ENCODE measurements at places on chromosomes 16 and 17.

- no peaks in the 10 kb centered on the region for H3K4me1 ChIP-seq
- H3K36me3 ChIP-seq: no peaks in the 10 kb centered on the region
- H3K27me3 ChIP-seq: no peaks in the 10 kb centered on the region
- H3K4me3 ChIP-seq: no peak overlapping the region
- no peak for DNase-seq
These were observed 296.3 kb downstream of the CPPED1 start for GRCh38 chr16:12507366-12507765.

- no peak overlapping the region for H3K27ac ChIP-seq
- DNase-seq: no peak
- H3K4me1 ChIP-seq: peaks cover 13% of the 10 kb centered on the region
- H3K27me3 ChIP-seq: no peaks in the 10 kb centered on the region
These were observed 2.3 kb upstream of the IRX3 start for GRCh38 chr16:54288835-54289241.

GRCh38 chr17:71959154-71959553 lies 161.7 kb upstream of the SOX9 start:
- no peak overlapping the region for H3K27ac ChIP-seq
- no peaks in the 10 kb centered on the region for H3K36me3 ChIP-seq
- H3K4me1 ChIP-seq: no peaks in the 10 kb centered on the region
- DNase-seq: no peak

GRCh38 chr17:82301916-82302567 lies 15.4 kb downstream of the CD7 start:
- no peak overlapping the region for H3K27ac ChIP-seq
- H3K4me3 ChIP-seq: no peak overlapping the region
- DNase-seq: no peak
- peaks cover 15% of the 10 kb centered on the region for H3K4me1 ChIP-seq
- H3K27me3 ChIP-seq: no peaks in the 10 kb centered on the region
- H3K36me3 ChIP-seq: no peaks in the 10 kb centered on the region

GRCh38 chr17:29155227-29155965 lies 24.8 kb downstream of the MYO18A start:
- DNase-seq: no peak
- no peak overlapping the region for H3K27ac ChIP-seq
- H3K27me3 ChIP-seq: no peaks in the 10 kb centered on the region
- H3K4me1 ChIP-seq: peaks cover 21% of the 10 kb centered on the region

DNA sequence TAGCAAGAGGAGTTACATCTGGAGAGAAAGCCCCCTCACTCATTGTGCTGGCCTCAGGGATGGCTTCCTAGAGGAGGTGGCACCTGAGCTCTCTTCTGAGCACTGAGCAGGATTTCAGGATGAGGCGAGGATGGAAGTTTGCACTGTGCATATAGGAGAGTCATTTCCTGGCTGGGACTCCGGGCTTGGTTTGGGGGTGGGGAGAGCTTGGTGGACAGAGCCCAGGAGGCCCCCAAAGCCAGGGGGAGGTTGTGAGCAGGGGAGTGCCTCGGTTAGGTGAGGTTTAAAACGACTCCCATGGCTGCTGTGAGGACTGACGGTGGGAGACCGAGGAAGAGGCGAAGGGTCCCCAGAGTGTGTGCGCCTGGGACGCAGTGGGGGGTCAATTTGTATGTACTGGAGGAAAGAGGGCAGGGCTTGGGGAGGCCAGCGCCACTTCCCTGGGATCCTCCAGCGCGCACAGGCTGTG lies 1.2 kb downstream of the CAMKK1 start:
- H3K36me3 ChIP-seq: no peaks in the 10 kb centered on the region
- H3K4me3 ChIP-seq: no peak overlapping the region
- peaks cover 62% of the 10 kb centered on the region for H3K4me1 ChIP-seq
- DNase-seq: no peak
- peak overlapping the region; percentile 59 for H3K27ac ChIP-seq
- no peaks in the 10 kb centered on the region for H3K27me3 ChIP-seq

- no peaks in the 10 kb centered on the region for H3K27me3 ChIP-seq
- no peak overlapping the region for H3K4me3 ChIP-seq
- peaks cover 38% of the 10 kb centered on the region for H3K4me1 ChIP-seq
- no peak for DNase-seq
These were observed 3.5 kb downstream of the ZFPM1 start for GRCh38 chr16:88456356-88457292.

- no peaks in the 10 kb centered on the region for H3K36me3 ChIP-seq
- no peak for DNase-seq
- no peaks in the 10 kb centered on the region for H3K4me1 ChIP-seq
- no peak overlapping the region for H3K4me3 ChIP-seq
These were observed 75.5 kb upstream of the CLEC3A start for GRCh38 chr16:77946823-77947222.

GRCh38 chr17:9177212-9177611 lies 155.9 kb downstream of the NTN1 start:
- DNase-seq: no peak
- H3K4me3 ChIP-seq: no peak overlapping the region
- no peaks in the 10 kb centered on the region for H3K27me3 ChIP-seq
- H3K36me3 ChIP-seq: no peaks in the 10 kb centered on the region
- no peaks in the 10 kb centered on the region for H3K4me1 ChIP-seq
- H3K27ac ChIP-seq: no peak overlapping the region

GRCh38 chr16:670485-671352 lies 2.8 kb downstream of the RHOT2 start:
- H3K4me1 ChIP-seq: peaks cover 26% of the 10 kb centered on the region
- H3K27me3 ChIP-seq: no peaks in the 10 kb centered on the region
- no peaks in the 10 kb centered on the region for H3K36me3 ChIP-seq
- H3K27ac ChIP-seq: no peak overlapping the region

- H3K27ac ChIP-seq: no peak overlapping the region
- no peak for DNase-seq
- no peak overlapping the region for H3K4me3 ChIP-seq
- H3K36me3 ChIP-seq: no peaks in the 10 kb centered on the region
- no peaks in the 10 kb centered on the region for H3K4me1 ChIP-seq
These were observed 348.7 kb upstream of the TNRC6C start for GRCh38 chr17:77609553-77610517.

DNA sequence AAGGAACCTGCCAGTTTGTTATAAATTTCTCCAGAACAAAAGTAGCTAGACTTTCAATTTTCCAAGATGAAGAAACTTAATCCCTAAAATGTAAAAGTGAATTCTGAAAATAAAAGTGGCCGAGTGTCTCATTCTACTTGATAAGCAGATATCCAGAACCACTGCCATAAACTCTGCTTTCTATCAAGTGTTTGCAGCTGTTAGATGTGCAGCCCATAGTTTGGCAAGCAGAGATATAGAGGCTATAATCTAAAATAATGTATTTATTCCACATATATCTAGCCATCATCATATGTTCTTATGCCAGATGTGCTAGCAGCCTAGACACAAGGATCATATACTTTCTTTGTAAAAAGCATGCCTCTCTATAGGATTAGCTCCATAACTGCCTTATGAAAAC lies 14.7 kb upstream of the FBXL20 start:
- no peak for DNase-seq
- no peak overlapping the region for H3K27ac ChIP-seq
- no peaks in the 10 kb centered on the region for H3K36me3 ChIP-seq
- no peaks in the 10 kb centered on the region for H3K27me3 ChIP-seq

DNA sequence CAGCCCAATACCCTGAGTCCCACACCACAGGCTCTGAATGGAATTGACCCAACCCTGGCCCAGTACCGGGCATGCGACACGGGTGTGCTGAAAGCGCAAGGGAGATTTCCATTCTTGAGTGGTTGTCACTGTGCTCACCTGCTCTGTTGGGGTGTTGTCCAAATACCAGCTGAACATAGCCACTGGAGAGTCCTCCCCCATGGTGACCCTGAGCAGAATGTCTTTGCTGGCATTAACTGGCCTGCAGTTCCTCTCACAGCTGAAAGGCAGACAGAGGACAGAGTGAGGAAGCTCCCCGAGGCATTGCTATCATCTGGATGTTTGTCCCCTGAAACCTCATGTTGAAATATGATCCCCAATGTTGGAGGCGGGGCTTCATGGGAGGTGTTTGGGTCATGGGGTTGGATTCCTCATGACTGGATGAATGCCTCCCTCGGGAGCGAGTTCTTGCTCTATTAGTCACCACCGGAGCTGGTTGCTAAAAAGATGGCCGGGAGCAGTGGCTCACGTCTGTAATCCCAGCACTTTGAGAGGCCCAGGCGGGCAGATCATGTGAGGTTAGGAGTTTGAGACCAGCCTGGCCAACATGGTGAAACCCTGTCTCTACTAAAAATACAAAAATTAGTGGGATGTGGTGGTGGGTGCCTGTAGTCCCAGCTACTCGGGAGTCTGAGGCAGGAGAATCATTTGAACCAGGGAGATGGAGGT lies 57.3 kb upstream of the BCO1 start:
- H3K4me1 ChIP-seq: no peaks in the 10 kb centered on the region
- no peaks in the 10 kb centered on the region for H3K36me3 ChIP-seq
- H3K27ac ChIP-seq: no peak overlapping the region
- no peaks in the 10 kb centered on the region for H3K27me3 ChIP-seq
- peak; percentile 87 for DNase-seq

DNA sequence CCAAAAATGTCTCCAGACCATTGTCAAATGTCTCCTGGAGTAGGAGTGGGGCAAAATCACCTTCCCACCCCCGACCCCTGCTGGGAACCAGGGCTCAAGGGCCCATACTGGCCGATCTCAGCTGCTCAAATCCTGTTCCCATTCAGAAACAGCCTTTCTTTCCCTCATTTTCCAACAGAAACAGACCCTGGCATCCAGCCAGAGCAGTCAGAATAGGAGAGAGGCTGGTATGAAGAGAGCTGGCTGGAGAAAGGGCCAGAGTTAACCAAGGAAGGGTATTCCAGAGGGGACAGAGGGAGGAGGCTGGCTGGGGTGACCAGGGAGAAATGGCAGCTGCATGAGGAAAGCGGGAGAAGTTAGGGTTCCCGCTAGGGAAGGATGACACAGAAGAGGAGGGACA lies 199.1 kb downstream of the XYLT1 start:
- peak overlapping the region; percentile 70 for H3K27ac ChIP-seq
- H3K36me3 ChIP-seq: no peaks in the 10 kb centered on the region
- no peak overlapping the region for H3K4me3 ChIP-seq
- no peaks in the 10 kb centered on the region for H3K27me3 ChIP-seq

GRCh38 chr17:30550512-30551273 lies 73.5 kb downstream of the GOSR1 start:
- H3K4me3 ChIP-seq: no peak overlapping the region
- no peak for DNase-seq
- no peaks in the 10 kb centered on the region for H3K27me3 ChIP-seq
- no peaks in the 10 kb centered on the region for H3K36me3 ChIP-seq
- no peaks in the 10 kb centered on the region for H3K4me1 ChIP-seq

GRCh38 chr16:16008666-16009065 lies 59.2 kb downstream of the ABCC1 start:
- no peak for DNase-seq
- H3K4me3 ChIP-seq: no peak overlapping the region

- H3K4me1 ChIP-seq: no peaks in the 10 kb centered on the region
- no peak overlapping the region for H3K27ac ChIP-seq
- H3K36me3 ChIP-seq: no peaks in the 10 kb centered on the region
- H3K4me3 ChIP-seq: no peak overlapping the region
- no peaks in the 10 kb centered on the region for H3K27me3 ChIP-seq
- DNase-seq: peak; percentile 39
These were observed 263.4 kb downstream of the BCAS3 start for GRCh38 chr17:60941028-60941427.

DNA sequence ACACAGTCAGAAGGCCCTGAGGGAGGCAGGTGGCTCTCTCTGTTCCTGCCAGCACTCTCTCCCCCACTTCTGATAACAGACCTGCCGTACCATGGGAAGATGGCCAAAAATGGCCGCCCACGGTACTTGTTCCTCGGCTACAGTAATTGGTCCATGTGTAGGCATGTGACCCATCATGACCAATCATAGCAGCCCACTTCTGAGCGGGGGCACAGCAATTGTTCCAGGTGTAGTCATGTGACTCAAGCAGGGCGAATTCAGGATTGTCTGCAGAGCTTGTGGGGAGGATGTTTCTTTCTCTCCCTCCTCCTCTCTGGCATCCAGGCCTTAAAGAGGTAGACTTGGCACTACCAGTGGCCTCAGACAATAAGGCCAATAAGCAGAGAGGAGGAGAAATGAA lies 250.4 kb downstream of the MRTFB start:
- H3K27me3 ChIP-seq: no peaks in the 10 kb centered on the region
- peak overlapping the region; percentile 2 for H3K4me3 ChIP-seq
- H3K27ac ChIP-seq: peak overlapping the region; percentile 59
- H3K36me3 ChIP-seq: no peaks in the 10 kb centered on the region
- peak; percentile 97 for DNase-seq
- H3K4me1 ChIP-seq: peaks cover 24% of the 10 kb centered on the region

GRCh38 chr16:79757163-79757562 lies 156.6 kb upstream of the MAF start:
- peaks cover 9% of the 10 kb centered on the region for H3K4me1 ChIP-seq
- no peak overlapping the region for H3K4me3 ChIP-seq
- no peak overlapping the region for H3K27ac ChIP-seq
- no peak for DNase-seq
- no peaks in the 10 kb centered on the region for H3K36me3 ChIP-seq

DNA sequence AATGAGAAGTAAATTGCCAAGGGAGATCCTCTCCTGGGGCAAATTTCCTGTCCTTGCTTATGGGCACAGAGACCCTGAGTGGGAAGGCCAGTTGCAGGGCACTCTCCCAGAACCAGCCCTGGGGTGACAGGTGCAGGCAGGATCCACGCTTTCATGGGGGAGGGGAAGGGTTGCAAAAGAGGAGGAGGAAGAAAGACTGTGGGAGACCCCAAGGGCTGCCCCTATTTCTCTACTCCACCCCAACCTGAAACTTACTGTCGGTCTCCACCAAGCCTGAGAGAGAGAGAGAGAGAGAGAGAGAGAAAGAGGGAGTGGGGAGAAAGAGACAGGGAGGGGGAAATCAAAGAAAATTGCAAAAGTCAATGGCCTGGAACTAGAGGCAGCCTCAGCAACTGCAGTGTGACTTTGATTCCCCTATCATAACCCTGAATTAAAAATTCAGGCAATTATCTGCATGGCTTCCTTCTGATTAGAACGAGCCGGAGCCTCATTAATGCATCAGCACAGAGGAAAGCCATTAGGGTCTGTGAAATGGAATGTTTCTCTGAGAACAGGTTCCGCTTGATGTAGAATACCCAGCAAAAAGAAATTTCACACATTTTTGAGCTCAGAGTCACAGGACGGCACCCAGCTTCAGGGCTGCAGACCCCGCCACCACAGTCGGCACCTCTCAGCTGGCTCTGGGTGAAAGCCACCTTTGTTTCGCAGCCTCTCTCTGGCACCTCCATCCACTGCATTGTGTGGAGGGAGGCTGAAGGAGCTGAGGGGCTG lies 45.1 kb upstream of the HNF1B start:
- H3K4me3 ChIP-seq: no peak overlapping the region
- H3K36me3 ChIP-seq: no peaks in the 10 kb centered on the region
- no peaks in the 10 kb centered on the region for H3K27me3 ChIP-seq
- no peak for DNase-seq

- no peak for DNase-seq
- no peak overlapping the region for H3K4me3 ChIP-seq
- no peaks in the 10 kb centered on the region for H3K4me1 ChIP-seq
- no peaks in the 10 kb centered on the region for H3K36me3 ChIP-seq
- H3K27ac ChIP-seq: no peak overlapping the region
These were observed 190.2 kb upstream of the CPHXL start for GRCh38 chr16:75916451-75916850.

- H3K27me3 ChIP-seq: no peaks in the 10 kb centered on the region
- H3K27ac ChIP-seq: no peak overlapping the region
- no peak overlapping the region for H3K4me3 ChIP-seq
- no peaks in the 10 kb centered on the region for H3K36me3 ChIP-seq
These were observed 5.6 kb upstream of the TBX2 start for GRCh38 chr17:61393904-61394629.

All from testis (tissue), 5 donors.